ENCODE measurements at places on chromosomes 4 and X.

GRCh38 chrX:12956704-12957534 lies 18.0 kb upstream of the TMSB4X start:
- DNase-seq: no peak

- no peak for DNase-seq
These were observed 940 bp upstream of the DCTD start for GRCh38 chr4:182918044-182918607.

DNA sequence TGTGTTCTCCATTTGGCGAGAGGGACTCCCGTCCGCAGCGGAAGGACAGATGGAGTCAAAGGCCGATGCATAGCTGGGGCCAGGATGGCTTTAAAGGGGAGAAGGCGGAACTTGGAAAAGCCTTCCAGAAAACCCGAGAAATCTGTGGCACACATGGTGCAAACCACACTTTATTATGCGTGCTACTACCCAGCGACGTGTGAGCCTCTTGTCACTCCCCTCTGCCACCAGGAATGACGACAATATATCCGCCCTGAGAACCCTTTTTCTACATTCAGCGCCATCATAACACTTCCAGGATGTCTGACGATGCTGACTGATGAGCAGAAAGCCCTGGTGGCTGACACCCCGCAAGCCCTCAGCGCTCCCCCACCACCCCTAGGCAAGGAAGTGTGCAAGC lies 689 bp upstream of the DCHS2 start:
- DNase-seq: no peak

- DNase-seq: no peak
These were observed 137.9 kb upstream of the MAMLD1 start for GRCh38 chrX:150225266-150225665.

DNA sequence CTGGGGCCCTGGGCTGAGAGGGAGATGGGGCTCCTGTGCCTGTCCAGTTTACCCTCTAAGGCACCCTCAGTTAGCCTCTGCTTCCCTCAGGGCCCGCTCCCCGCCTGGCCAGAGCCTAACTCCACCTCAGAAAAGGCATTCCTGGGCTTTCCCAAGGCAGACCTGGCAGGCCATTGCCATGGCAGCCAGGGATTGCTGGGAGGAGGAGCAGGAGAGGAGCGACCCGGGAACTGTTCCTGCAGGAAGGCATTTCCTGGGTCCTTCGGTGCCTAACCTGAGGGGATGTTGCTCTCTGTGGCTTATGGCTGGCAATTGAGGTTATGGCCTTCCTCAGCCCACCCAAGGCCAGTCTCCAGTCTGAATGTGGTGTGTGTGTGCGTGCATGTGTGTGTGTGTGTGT lies 131.3 kb downstream of the PJA1 start:
- no peak for DNase-seq

DNA sequence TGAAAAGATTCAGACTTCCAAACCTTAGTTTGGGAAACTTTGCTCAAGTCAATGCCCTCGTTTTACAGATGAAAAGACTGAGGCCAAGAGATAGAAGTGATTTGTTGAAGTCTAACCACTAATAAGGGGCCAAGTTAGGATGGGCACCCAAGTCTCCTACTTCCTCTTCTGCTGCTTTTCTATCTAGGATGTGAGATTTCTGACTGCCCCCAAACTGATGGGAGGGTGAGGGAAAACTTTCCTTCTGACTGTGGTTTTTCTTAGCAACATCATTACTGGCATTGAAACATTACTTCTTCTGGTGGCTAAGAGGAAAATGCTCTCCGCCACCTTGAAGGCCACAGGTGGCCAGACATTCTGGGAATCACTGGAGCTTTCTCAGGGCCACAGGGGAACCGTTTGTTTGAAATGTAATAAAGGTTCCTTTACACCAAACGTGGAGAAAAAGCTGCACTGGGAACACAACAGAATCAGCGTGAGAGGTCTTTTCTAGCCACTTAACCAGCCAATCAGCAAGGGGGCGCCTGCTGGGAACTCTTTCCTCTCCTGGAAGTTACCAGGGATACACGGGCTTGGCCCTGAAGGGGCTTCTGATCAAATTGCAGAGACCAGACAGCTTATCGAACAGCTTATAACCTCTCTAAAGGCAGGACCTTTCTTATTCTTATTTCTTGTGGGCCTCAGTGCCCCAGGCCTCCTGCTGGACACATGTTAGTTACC lies 115.9 kb upstream of the TEX13D start:
- DNase-seq: no peak

DNA sequence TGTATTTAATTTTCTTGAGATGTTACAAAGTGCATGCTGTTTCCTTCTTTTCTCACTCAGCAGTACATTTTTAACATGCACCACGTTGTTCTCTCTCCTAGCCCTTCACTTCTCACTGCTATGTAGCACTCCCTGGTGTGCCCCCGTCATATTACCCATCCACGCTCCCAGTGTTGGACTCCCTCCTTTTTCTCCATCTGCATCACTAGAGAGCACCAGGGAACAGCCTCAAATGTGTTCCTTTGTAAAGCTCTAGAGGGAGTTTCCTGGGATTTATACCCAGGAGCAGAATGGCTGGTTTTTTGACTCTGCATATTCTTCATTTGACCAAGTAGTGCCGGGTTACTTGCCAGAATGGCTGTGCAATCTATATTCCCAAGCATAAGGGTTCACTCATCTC lies 240.3 kb upstream of the ANXA3 start:
- DNase-seq: no peak

- no peak for DNase-seq
These were observed 358.7 kb upstream of the EMCN start for GRCh38 chr4:100876546-100876945.

GRCh38 chr4:132395561-132395960 lies 753.5 kb upstream of the PCDH10 start:
- DNase-seq: no peak

- no peak for DNase-seq
These were observed 25.4 kb upstream of the EREG start for GRCh38 chr4:74339501-74339900.

DNA sequence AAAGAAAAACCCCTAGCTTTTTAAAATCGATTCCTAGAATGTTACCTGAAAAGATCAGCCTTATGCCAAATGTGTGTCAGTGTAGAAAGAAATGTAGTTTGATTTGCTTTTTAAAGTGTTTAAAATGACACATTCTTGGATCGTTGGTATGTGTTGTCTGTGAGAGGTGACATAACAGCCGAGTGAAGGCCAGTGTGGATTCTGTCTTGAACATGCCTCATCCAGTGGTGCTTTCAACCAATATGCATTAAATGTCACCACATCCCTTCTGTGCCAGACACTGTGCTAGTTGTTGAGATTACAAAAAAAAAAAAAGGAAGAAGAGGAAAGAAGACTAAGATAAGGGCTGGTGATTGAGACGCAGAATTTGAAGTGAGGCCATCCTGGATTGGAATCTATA lies 994.2 kb upstream of the TENM3 start:
- DNase-seq: no peak

GRCh38 chr4:26094076-26094475 lies 180.1 kb downstream of the SMIM20 start:
- DNase-seq: no peak

DNA sequence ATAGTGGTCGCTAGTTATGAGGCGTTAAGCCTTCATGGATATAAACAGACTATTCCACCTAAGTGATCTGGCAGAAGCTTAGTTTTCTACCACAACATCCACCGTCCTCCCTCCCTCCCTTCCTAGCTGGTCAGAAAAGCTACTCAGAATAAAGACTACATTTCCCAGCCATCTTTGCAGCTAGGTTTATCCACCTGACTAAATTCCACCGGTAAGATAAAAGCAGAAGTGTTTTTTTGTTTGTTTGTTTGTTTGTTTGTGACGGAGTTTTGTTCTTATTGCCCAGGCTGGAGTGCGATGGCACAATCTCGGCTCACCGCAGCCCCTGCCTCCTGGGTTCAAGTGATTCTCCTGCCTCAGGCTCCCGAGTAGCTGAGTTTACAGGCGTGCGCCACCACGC lies 44.3 kb downstream of the HELT start:
- no peak for DNase-seq

- DNase-seq: no peak
These were observed 148.4 kb downstream of the STPG2 start for GRCh38 chr4:97994765-97995465.

GRCh38 chr4:135281230-135281629 lies 1079.6 kb upstream of the PABPC4L start:
- DNase-seq: no peak

DNA sequence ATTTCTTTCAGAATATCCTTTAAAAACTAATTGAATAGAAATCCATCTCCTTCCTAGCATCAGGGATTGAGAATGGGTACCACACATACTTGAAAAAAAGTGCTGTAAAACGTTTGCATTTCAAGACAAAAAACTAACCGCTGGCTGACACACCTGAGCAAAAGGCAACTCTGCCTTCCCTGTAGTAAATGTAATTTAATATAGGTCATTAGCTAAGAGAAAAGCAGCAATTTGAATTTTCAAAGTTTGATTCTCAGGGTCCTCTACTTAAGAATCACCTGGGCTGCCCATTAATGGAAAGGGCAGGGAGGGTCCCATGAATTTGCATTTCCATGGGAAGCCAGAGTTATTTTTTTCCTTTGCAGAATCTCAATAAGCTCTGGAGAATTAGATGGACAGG lies 40.5 kb upstream of the SPP1 start:
- no peak for DNase-seq

- no peak for DNase-seq
These were observed 52.8 kb upstream of the ANKRD17 start for GRCh38 chr4:73311428-73311827.

DNA sequence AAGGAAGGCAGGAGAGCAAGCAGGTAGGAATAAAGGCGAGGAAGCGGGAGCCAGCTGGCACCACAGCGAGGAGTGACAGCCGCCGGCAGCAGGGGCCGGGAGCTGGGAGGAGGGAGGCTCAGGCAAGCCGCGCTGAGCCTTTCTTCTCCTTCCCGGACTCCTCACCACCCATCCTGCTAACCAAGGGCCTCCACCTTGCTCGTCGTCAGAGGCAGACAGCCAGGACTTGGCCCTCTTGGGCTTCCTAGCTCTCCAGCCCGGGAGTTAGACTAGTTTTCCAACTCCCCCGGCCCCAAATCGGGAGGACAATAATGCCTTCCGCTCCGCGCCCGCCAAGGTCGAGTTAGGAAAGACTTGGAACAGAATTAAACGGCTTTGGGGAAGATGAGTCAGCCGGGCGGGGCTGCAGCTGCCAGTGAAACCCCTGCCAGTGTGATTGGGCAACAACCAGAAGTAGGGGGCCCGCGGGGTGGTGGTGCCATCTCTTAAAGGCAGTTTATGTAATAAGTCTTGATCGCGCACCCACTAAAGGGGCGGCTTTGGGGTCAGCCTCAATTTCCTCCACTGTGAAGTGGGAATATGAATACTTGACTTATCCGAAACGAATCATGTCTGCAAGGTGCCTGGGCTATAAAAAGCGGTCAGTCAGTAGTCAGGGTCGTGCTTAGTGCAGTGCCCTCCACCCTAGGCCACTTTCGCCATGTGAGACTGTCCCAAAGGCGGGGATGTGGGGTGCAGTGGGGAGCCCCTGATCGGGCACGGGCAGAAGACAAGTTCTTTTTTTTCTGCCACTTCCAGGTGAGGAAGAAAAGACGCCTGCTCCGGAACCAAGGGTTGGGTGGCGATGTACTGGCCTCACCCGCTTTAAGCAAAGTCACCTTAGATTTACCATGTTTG lies 6.7 kb upstream of the HSD17B10 start:
- no peak for DNase-seq

DNA sequence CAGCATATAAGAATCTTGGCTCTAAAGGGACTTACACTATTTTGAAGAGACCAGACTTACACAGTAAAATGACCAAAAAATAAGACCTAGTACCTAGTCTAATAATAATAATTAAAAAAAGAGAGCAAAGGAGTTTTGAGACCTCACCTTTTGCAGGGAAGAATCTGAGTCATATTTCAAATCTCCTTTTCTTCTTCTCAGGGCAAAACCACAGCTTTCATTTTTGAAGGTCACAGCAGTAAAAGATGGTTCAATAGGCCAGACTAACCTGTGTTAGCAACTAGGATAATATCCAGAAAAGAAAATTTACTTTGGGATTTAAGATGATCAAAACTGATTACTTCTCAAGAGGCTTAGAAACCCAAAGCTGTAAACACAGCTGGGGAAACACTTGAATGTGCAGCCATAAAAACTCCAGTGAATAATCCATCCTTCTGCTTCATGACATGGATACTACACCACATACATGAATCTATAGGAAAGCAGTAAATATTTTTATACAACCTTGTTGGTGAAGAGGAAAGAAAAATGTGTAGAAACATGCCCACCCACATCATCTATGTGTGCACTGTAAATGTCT lies 25.9 kb upstream of the LNX1 start:
- DNase-seq: no peak

DNA sequence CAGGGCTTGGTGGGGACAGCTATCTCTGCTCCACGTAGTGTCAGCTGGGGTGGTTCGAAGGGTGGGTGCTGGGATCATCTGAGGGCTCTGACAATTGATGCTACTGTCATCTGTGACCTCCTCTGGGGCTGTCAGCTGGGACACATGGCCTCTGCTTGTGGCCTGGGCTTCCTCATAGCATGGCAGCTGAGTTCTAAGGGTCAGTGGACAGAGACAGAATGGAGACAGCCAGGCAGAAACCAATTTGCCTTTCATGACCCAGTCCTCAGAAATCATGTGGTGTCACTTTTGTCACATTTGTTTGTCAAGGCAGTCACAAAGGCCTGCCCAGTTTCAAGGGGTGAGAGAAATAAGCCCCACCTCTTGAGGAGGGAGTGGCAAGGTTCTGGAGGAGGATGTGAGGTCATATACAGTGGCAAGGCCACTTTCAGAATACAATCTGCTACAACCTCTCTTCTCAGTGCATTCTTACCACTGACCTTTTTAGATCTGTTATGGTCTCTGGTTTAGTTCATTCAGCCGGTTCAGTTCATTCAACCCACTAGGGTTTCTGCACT lies 103.6 kb upstream of the BCOR start:
- DNase-seq: no peak

DNA sequence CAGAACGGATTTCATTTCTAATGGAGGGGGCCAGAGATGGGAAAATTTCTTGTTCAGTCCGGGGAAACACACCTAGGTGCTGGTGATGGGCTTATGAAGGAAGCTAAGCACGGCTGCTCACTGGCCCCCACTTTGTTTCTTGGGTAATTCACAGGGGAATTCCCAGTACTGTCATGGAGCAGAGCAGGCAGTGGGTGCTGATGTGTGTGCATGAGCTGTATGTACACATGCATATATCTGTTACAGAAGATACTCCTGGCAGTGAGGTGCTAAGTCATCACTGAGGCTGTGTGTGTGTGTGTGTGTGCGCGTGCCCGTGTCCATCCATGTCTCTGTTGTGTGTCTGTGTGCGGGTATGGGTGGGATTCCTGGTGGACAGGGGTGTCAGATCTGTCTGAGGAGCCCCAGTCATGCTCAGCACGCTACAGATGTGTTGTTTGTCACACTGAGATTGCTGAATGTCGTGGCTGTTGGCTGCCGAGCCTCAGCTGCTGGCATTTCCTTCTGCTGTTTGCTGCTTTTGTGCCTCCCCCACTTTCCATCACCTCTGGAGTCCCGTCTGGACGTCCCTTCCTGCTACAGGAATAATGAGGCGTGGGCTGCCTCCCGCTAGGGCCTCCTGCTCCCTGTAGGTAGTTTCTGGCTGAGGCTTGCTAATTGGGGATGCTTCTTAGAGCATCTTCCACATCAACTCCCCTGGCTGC lies 53.3 kb downstream of the JADE1 start:
- no peak for DNase-seq
